ENCODE measurements at places on chromosomes 11 and 22.

DNA sequence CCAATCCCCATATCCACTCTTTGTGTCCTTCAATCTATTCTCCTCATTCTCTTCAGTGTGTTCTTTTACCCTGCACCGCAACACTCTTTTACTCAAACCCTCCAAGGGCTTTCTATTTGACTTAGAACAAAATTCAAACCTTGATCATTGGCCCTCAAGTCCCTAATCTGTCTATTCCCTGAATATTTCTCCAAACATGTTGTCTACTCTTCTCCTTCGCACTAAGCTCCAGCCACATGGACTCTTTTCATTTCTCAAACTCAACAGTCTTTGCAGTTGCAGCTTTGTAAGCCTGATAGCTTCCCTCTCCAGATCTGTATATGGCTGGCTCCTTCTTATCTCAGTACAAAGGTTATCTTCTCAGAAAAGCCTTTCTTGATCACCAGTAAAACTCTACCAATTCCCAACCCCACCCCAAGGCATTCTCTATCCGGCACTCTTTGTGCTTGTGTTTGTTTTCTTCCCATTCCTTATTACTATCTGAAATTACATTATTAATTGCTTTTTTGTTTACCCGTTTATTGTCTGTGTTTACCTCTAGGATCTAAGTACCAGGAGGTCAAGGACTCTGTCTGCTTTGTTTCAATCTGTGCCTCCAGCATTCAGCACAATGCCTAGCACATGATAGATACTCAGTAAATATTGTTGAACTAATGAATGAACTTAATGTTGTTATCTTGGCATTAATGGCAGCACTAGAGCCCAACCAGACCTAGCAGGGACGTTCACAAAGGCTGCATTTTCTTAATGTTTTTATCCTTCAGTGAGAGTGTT, 147.4 kb downstream of the BBOX1 start:
- DNase-seq, result no peak

DNA sequence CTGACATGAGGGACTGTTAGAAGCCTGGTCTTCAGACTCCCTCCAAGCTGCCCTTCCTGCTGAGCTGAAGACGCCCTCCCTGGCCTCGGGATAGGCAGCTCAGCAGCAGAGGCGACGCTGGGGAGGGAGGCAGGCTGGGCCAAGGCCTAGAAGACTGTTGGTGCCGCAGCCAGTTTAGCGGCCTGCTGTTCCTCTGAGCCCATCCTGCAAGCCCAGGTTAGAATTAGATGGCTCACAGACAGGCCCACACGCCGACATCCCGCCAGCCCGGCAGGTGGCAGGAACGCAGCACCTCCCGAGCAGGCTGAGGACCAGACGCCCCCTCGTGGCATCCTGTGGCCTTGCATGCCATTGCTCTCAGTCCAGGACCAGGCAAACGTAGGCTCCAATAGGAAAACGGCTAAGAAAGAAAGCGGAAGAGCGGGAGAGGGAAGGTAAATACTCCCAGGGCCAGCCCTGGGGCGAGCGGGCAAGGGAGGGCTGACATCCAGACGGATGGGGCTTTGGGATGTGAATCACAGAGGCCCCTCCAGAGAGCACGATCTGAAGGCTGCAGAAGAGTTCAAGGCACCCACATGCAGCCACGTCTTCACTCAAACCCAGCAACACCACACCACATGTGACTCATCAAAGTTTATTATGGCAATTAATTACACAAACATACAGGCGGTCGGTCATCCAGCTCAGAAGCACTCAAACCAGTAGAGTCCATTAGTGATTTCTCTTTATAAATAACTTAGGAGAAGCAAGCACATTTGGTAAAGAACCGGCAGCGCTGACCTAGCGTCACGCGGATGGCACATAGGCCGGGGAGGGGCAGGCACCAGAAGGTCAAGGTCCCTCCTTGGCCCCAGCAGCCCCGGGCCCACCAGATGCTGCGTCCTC, 27.6 kb downstream of the CD5 start:
- DNase-seq, result peak; percentile 94

GRCh38 chr11:64207256-64208085, 950 bp downstream of the FERMT3 start:
- DNase-seq, result peak; percentile 89

- peak; percentile 22 for DNase-seq
These were observed 87.1 kb upstream of the RAG2 start for GRCh38 chr11:36684840-36685801.

DNA sequence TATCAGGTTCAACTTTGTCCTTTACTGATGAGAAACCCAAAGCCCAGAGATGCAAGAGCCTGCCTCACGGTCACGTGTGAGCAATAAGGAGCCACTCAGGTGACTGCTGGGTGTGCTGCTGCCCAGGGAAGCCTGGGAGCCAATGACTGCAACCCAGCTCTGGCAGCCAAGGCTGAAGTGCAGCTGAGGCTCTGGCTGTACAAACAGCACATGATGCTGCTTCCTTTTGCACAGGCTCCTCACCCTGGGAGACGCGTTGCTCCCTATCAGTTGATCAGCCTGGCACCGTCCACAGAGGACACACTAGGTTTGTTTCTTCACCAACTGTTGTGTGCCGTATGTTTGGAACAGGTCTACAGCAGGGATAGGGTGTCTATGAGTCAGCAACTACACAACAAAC, 168.7 kb downstream of the EFCAB6 start:
- no peak for DNase-seq

DNA sequence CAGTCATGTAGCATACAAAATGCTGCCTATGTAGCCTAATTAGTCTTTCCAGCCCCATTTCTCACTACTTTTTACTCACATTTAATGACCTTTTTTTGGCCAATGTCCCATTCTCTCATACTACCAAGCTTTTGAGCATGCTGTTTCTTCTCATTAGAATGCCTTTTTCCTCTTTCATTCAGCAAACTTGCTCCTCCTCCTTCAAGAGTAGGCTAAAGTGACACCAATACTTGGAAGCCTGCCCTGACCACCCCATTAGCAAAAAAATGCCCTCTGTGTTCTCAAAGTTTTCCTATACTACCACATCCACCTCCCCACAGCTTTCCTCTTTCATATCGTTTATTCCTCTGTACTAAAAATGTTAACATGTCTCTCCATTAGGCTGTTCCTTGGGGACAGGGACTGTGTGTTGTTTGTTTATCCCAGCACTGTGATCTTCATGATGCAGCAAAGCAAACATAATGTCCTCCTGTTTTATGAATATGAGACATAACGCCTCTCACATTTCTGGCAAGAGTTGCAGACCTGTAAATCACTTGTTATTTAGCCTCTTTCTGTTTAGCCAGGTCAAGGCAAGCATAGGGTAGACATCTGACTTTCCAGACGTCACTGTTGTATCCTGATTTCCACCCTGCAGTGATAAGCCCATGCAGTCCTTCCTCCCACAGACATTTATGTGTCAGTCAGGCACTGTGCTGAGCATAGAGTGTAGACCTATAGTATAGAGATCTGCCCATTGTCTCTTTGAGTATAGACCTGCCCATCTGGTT, 62.0 kb upstream of the UCP3 start:
- no peak for DNase-seq

- DNase-seq, result no peak
These were observed 42.1 kb downstream of the RASSF10 start for GRCh38 chr11:13051257-13051656.

- peak; percentile 77 for DNase-seq
These were observed 8.0 kb downstream of the MYH9 start for GRCh38 chr22:36379593-36380361.

All from activated naive CD4-positive, alpha-beta T cell treated with anti-CD3 and anti-CD28 coated beads, Interleukin-2, amount 10 ng/mL, durations not matched to agents 7 days and 5 days (primary cell).